Stimulated activated naive CD4-positive, alpha-beta T cell (primary cell): ENCODE measurements at places on chromosomes 13 and 19.

GRCh38 chr13:44305917-44306370 is 67.7 kb upstream of the SERP2 start:
- no peak for DNase-seq

DNA sequence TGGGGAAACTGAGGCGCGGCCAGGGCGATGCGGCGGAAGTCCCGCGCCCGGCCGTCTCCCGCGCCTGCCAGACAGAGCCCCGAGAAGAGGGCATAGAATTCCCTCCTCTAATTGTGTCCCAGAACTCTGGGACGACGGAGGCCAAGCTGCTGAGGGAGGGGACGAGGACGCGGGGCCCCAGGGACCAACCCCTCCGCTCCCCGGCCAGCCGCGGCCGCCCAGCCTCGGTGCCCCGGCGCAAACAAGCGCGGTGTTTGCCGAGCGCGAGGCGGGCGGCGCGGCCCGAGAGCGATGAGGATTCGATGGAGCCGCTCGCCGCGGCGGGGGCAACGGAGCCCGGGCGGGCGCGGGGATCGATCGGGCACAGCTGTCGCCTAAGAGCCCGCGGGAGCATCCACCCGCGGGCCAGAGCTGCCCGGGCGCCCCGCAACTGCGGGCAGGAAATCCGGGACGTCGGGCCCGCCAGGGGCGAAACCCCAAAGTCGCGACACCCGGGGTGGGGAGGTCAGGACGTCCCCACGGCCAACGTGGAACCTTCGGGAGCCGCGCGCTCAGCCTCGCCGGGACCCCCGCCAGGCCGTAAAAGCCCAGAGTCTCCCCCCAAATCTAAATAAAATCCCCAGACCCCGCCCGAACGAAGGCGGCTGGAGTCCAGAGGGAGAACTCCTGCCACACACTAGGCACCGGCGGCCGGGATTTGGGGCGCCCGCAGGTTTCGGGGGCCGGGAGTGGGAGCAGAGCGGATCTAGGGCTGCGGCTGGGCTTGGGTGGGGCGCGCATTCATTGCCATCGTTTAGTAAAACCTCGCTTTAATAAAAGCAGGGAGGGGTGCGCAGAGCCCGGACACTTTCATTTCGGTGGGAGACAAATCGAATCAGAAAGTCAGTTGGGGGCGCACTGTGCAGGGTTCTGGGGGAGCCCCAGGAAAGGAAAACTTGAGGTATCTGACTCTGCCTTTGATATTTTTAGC is 3.6 kb upstream of the ONECUT3 start:
- DNase-seq = no peak

DNA sequence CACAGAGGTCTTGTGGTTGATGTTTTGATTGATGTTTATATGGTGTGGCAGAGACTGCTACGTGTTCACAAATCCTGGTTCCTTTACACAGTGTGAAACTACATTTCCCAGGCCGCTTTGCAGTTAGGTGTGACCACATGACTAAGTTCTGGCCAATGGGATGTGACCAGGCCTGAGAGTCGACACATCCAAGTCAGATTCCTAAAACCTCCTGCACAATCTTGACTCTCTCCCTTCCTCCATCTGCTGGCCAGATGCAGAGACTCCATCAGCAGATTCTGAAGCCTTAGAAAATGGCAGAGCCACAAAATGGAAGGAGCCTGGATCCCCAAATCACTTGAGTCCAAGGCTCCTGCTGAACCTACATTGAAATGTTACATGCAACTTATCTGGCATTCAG is 12.6 kb downstream of the CD37 start:
- no peak for DNase-seq

DNA sequence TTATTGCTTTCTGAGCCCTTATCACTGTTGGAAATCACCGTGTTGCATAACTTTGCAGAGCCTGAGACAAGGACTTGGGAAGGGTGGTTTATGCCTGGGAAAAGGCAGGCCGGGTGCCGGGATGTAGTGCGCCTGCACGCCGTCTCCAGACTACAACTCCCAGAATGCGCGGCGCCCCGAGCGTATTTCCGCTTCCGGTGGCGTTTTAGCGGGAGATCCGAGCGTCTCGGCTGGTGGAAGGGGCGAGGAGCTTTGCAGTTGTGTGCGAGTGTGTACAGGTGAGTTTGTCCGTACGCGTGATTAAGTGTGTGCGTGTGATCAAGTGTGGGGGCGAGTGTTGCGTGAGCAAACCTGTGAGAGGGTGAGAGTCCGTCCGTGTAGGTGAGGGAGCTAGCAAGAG is 75.4 kb downstream of the PEG3 start:
- DNase-seq = no peak

DNA sequence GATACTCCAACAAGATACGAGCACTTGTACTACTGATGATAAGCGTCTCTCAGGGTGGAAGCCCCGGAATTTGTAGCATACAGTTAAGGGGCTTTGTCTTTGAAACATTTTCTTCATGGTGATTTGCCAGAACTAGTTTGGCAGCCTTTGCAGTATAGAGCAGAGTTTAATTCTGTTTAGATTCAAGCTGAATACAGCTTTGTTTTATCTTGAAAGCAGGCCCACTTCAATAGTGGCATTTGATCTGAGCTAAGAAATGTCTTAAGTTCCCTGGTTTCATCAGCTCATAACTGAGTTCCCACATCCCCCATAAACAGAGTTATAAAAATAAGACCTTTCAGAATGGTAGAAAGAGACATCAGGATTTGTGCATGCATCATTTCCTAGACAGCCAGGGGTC is 125.9 kb downstream of the MIPEP start:
- no peak for DNase-seq

DNA sequence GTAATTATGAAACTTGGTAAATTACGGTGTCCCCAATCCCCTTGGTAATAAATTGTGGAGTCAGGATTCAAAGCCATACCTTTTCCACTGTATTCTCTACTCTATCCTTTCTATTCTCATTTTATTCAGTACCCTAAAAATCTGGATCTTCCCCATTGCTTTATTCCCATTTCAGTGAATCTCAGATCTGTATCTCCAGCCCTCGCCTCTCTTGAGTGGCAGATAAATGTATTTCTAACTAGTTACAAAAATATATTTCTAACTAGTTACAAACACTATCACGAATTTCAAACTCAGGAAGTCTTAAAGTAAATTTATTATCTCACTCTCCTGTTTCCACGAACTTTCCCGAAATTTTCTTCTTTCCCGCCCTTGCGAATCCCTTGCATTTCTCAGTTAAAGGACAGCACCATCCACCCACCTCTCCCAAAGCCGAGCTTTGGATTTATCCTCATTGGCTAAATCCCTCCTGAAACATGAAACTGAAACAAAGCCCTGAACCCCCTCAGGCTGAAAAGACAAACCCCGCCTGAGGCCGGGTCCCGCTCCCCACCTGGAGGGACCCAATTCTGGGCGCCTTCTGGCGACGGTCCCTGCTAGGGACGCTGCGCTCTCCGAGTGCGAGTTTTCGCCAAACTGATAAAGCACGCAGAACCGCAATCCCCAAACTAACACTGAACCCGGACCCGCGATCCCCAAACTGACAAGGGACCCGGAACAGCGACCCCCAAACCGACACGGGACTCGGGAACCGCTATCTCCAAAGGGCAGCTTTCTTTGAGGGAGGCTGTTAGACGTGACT is 164.3 kb upstream of the PABPC3 start:
- no peak for DNase-seq

- DNase-seq = no peak
These were observed 5.9 kb downstream of the ANO8 start for GRCh38 chr19:17328517-17329365.

DNA sequence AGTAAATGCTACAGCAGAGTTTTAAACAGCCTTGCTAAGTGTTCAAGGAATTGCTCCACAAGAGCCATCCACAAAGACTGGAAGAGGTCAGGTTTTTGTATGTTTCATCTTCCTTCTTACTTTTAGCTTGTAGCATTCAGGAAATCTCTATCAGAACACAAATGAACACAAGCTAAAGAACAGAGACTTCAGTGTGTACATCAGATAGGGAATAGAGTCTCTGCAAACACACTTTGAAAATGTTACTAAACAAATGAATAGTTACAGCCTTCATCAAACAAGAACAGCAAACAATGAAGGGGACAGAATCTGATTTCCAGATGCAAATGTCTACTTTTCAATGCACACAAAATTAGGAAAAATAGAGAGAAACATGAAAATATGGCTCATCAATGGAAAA is 7.7 kb downstream of the ZNF563 start:
- DNase-seq = no peak

- no peak for DNase-seq
These were observed 30.1 kb upstream of the OBI1 start for GRCh38 chr13:78689011-78689410.

GRCh38 chr13:39510316-39510695 is 92.7 kb downstream of the LHFPL6 start:
- no peak for DNase-seq

DNA sequence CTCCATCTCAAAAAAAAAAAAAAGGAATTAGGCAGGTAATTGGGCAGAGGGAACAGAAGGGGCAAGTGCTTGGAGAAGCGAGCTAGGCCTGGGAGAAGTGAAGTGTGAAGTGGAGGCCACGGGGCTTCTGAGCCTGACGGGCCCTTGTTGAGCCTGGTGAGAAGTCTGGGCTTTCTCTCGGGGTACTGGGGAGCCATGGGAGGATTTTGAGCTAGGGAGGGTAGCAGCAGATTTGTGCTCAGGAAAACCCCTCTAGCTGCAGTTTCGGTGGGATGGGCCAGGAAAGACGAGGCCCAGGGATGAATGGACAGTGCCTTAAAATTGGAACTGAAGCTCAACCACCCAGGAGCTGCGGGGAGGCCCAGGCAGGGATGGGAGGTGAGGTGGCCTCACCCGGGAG is 8.0 kb downstream of the POLR1G start:
- DNase-seq = no peak

DNA sequence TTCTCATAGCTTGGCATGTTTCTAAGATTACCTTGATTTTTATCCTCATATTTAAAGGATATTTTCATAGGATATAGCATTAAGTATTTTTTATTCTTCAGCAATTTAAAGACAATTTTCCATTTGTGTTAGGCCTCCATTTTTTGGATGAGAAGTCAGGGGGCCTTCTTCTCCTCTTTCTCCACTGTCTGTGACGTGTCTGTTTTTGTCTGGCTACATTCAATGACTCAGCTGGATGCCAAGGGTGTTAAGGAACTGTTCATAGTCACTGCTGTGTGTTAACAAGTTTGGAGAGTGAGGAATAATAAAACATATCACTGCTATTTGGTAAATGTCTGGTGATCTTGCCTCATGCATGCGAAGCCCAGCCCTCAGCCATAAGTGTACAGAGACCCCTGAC is 36.4 kb downstream of the ZNF582 start:
- DNase-seq = no peak

- no peak for DNase-seq
These were observed 112.3 kb upstream of the FBXL3 start for GRCh38 chr13:77139306-77139705.

GRCh38 chr13:23578411-23579071 is 8.3 kb downstream of the TNFRSF19 start:
- peak; percentile 80 for DNase-seq

DNA sequence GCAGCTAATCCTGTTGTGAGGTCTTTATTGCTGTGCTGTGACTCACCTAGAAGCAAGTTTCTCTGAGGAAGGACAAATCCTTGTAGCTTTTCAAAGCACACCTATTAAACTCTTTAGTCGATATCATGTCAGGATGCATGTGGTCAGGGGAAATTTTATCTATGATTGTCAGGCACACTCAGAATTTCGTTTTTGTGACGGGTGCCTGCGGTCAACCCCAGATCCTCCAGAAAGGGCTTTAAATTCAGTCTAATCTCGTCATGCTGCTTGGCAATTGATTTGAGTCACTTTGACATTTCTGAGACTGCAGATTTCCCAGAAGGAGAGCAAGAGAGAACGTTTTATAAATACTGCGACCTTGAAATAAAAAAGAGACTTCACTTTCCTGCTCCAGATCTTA is 316.9 kb downstream of the FGF9 start:
- DNase-seq = no peak

GRCh38 chr13:79780240-79780639 is 299.3 kb downstream of the NDFIP2 start:
- DNase-seq = no peak

DNA sequence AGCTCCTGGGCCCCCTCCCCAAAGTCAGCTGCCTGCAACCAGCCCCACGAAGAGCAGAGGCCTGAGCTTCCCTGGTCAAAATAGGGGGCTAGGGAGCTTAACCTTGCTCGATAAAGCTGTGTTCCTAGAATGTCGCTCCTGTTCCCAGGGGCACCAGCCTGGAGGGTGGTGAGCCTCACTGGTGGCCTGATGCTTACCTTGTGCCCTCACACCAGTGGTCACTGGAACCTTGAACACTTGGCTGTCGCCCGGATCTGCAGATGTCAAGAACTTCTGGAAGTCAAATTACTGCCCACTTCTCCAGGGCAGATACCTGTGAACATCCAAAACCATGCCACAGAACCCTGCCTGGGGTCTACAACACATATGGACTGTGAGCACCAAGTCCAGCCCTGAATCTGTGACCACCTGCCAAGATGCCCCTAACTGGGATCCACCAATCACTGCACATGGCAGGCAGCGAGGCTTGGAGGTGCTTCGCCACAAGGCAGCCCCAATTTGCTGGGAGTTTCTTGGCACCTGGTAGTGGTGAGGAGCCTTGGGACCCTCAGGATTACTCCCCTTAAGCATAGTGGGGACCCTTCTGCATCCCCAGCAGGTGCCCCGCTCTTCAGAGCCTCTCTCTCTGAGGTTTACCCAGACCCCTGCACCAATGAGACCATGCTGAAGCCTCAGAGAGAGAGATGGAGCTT is 4.7 kb upstream of the CEACAM5 start:
- DNase-seq = no peak

- no peak for DNase-seq
These were observed 1.5 kb downstream of the GPC6 start for GRCh38 chr13:93227878-93228642.

DNA sequence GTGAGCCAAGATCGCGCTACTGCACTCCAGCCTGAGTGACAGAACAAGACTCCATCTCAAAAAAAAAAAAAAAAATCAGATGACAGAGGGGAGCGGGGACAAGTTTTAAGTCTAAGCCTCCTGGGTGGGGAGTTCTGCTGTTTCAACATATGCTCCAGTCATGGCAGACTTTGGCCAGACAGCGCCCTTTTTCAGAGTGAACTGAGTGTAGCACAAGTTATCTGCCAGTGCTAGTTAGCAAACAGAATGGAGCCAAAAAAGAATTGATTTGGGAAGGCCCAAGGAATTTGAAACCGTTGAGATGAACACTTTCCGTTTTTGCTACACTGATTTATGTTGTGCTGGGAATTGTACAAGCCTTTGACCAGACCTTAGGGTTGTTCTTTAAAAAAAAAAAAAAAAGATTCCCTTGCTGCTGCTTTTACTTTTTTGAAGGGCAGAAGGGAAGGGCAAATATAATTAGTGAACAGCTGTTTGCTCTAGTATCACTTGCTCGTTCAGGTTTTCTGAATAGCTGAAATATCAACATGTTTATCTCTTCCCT is 5.7 kb downstream of the ACTN4 start:
- DNase-seq = no peak

DNA sequence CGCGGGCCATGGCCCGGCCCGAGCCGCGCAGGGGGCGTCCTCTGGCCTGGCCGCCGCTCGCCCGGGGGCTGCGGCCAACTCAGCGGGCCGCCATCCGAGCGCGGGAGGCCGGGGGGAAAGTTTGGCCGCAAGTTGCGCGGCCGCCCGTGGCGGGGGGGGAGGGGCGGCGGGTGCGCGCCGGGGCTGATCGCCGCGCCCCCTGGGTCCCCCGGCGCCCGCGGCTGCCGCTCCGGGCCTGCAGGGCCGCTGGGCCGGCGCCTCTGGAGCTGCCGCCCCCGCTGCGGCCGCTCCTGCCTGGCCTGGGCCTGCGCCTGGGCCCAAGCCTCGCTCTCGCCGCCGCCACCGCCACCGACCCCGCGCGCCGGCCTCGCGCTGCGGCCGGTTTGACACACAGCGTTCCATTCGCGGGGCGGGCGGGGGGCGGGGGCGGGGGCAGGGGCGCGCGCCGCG is at the start of gene NR2F6:
NR2F6 (minus strand) TSS at position 385 of the 450 bp plus-strand sequence. CDS start 699 bp downstream, outside the sequence.
- peak; percentile 49 for DNase-seq
